ENCODE measurements at places on chromosomes 13 and 19.

DNA sequence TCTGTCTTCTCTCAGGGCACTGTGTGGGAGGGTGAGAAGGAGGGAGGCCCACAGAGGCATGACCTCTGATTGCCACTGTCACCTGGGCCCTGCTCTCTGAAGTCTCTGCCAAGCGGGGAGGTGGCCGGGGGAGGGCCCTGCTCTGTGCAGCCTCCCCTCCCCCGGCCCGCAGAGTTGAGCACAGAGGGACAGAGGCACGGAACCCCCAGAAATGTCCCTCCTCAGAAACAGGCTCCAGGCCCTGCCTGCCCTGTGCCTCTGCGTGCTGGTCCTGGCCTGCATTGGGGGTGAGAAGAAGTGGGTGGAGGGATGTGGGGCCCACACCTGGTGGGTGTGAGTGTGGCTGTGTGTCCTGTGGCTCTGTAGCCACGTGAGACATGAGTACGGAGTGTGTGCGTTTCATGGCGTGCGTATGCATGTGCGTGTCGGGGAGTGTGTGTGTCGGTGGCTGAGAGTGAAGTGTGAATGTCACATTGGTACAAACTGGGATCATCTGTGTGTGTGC is at the start of gene APOC4:
Gene APOC4 (plus strand): TSS at position 171 of the 505 bp plus-strand sequence. CDS start 41 bp downstream, at position 212.
- DNase-seq = no peak

DNA sequence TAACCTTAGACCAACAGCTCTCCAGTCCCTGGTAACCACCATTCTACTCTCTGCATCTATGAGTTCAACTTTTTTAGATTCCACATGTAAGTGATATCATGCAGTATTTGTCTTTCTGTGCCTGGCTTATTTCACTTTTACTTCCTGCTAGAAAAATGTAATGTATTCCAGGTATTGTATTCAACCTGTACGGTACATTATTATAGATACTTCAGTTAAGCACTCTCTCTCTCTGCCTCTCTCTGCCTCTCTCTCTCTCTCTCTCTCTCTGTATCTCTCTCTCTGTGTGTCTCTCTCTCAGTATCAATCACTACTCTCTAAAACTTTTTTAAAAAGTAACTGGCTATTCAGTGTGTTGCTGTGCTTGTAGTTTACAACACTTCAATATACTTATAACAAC is 8.4 kb downstream of the DACH1 start:
- no peak for DNase-seq

DNA sequence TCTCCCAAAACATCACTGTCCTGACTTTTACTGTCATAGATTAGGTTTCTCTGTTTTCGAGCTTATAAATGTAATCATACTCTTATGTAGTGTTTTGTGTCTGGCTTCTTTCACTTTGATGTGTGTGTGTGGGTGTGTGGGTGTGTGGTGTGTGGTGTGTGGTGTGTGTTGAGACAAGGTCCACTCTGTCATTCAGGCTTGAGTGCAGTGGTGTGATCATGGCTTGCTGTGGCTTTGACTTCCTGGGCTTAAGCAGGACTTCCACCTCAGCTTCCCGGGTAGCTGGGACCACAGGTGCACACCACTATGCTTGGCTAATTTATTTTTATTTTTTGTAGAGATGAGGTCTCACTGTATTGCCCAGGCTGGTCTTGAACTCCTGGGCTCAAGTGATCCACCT is 59.6 kb downstream of the PDS5B start:
- peak; percentile 21 for DNase-seq

DNA sequence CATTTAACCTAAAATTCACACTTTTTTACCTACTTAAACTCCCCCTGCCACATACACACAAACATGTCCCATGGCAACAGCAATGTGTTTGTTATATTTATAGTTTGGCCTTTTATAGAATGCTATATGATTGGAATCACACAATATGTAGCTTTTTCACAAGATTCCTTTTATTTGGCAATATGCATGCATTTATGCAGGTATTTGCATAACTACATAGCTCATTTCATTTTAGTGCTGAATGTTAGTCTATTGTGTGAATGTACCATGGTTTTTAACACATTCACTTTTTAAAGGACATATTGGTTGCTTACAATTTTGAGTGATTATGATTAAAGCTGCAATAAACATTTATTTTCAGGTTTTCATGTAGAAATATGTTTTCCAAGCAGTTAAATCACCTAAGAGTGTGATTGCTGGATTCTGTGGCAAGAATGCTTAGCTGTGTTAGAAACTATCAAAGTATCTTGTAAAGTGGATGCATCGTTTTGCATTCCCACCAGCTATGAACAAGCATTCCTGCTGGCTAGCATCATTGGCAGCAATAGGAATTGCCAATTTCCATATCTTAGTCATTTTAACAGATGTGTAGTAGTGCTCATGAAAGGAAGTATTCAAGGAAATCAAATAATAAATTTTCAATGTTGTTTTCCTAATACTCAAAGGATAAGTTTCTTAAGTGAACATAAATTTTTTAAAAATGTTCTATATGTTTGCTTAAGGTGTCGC is 557.0 kb downstream of the SLITRK1 start:
- DNase-seq = no peak

DNA sequence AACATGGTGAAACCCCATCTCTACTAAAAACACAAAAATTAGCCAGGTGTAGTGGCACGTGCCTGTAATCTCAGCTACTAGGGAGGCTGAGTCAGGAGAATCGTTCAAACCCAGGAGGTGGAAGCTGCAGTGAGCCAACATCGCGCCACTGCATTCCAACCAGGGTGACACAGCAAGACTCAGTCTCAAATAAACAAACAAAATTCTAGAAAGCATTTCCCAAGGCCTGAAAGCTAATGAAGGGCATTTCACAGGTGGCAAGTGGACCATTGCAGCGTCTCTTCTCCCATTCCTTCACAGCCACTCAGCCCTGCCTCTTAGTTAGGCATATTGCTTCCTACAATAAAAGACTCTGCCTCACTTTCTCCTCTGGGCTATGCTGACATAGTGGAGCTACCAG is 13.5 kb upstream of the RXFP2 start:
- no peak for DNase-seq
